AG20443 (cell line): ENCODE measurements at places on chromosomes 7 and 10.

DNA sequence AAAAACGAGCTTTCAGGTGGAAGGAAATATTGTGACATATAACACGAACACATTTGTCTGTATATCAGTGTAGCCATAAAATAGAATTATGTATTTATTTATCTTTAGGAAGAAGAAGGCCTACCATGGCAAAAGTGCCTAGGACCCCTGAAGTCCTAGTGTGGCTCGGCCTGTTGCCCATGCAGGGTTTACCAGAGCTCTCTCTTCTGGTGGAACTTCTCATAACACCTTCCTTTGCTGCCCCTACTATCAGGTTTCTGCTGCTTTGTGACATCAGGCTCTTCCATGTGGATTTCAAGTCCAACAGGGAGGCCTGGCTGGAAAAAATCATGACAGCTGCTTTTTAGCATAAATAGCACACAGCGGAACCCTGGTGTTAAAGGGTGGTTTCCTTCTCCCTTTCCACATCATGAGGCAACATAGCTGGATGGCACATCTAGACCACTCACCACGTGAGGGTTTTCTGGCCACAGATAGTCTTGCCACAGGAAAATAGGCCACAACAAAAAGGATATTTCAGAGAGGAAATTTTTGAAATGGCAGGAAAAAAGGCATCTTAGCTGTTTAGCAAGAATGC, 44.8 kb upstream of the ADO start:
- DNase-seq, result no peak

GRCh38 chr7:46603296-46603752, 682.3 kb upstream of the IGFBP3 start:
- no peak for DNase-seq

GRCh38 chr10:71462062-71462935, 65.6 kb downstream of the CDH23 start:
- DNase-seq, result no peak

DNA sequence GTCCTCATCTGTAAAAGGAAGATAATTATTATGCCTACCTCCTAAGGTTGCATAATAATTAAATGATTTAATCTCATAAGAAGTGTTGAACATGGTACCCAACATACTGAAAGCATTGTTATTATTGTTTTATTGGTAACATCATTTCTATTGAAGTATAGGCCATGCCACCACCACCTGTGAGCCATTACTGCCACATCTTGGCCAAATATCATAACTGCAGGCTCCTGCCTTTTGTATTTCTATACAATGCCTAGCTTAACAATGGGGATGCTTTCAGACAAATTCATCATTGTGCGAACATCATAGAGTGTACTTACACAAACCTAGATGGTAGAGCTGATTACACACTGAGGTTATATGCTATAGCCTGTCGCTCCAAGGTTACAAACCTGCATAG, 61.1 kb upstream of the NPSR1 start:
- peak; percentile 17 for DNase-seq

GRCh38 chr10:50614444-50615137, 9.2 kb downstream of the SGMS1 start:
- DNase-seq, result no peak

DNA sequence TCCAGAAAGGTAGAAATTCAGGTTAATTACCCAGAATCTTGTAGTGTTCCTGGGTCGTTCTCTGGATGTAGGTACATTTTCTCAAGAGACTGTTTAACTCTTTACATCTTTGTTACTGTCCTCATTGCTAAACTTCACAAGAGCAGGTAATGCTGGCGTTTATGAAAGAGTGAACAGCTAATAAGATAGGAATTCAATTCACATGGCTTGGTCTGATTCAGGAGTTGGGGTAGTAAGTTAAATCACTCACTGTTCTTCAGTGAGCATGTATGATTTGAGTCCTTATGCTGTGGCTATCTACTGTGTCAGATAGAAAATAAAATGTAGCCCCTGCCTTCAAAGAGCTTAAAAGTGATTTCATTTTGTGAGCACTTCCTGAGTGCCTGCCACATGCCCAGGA, 480.0 kb downstream of the LRMDA start:
- no peak for DNase-seq

DNA sequence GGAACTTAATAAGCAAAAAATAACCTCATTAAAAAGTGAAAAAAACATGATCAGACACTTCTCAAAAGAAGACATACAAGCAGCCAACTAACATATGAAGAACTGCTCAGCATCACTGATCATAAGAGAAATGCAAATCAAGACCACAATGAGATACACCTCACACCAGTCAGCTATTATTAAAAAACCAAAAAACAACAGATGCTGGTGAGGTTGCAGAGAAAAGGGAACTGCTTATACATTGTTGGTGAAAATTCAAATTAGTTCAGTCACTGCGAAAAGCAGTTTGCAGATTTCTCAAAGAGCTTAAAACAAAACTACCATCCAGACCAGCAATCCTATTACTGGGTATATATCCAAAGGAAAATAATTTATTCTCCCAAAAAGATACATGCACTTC, 513.3 kb downstream of the MDFIC start:
- DNase-seq, result no peak

DNA sequence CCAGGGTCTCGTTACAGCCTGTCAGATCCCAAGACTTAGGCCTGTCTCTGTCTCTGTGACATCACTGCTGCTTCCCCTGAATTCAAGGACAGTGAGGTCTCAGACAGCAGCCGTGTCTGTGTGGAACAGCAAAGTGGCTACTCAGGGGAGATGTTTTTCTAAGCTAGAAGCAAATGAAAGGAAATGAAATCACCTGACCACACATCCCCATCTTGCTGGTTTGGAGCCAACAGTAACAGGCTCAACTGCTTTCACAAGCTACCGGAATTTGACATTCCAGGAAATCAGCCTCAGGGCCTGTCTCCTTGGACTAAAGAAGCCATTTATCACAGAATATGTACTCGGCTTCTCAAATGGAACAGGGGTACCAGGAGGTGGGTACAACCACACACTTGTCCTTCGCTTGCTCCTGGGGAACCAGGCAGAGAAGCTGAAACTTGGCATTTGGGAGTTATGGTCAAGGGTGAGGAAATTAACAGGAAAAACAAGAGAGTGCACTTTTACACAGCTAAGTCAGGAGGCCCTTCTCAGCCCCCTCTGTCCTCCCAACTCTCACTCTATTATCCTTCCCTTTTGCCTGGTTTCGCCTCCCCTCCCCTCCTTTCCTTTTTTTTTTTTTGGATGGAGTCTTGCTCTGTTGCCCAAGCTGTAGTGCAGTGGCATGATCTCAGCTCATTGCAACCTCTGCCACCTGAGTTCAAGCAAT, 73.2 kb downstream of the SPDYE5 start:
- peak; percentile 84 for DNase-seq

DNA sequence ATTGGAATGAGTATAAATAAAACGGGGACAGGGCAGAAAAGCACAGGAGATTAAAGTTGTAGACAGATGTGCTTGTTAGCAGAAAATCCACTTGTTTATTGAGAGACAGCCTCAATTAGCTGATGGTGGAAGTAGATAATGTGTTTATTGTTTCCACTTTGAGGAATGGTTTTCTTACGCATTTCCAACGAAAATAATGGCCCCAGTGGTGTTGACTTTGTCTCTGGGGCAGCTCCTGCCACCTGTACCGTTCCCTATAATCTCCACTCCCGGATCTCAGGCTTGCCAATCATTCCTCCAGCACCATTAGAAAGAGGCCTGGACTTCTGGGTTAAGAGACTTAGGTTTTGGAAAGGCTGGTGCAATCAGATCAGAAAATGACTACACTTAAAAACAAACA, 638.7 kb downstream of the PARD3 start:
- DNase-seq, result no peak

DNA sequence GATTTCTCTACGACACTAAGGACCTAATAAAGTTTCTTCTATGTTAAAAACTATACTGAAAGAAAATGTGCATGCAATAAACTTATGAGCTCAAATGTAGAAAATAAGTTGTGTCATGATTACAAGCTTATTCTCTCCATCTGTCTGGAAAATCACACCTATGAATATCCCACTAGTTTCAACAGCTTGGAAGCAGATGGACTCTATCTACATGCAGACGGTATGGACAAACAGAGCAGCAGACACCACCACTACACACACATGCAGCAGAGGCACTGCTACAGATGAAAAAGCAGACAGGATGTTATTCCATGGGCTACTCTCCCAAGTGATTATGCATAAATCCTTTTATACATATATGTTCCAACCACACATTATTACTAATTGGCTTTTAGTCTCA, 123.4 kb upstream of the TARP start:
- no peak for DNase-seq

GRCh38 chr10:50552771-50553535, 70.8 kb downstream of the SGMS1 start:
- no peak for DNase-seq

- DNase-seq, result no peak
Measured at GRCh38 chr10:112384141-112384540, 10.2 kb downstream of the ACSL5 start.

DNA sequence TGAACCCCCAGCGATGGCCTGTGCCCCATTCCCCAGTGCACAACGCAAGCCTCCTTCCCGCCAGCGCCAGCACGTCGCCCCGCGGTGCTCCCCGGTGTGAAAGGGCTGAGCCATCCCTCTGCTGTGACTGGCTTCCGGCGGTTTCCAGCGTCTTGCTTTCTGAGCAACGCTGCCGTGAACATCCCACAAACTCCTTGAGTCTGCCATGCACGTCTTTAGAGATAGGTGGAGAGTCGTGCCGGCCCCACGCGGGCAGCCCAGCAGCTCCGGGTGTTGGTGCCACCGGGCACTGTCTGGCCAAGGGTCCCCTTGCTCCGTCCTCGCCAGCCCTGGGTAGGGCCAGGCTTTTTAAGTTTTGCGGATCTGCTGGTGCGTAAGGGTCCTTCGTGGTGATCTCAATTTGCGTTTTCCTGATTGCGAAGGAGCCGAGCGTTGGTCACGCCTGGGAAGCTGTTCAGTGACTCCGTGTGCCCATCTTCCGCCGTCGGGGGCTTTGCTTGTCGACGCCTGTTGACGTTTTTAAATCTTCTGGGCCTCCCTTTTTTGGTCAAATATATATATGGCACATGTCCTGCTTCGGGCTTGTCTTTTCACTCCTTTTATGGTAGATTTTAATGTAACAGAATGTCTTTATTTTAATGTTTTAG, 70.6 kb downstream of the FOXL3 start:
- no peak for DNase-seq

GRCh38 chr7:100208911-100209408, 10.8 kb upstream of the PVRIG start:
- no peak for DNase-seq

- peak; percentile 70 for DNase-seq
Measured at GRCh38 chr10:3048119-3049019, 19.0 kb upstream of the PFKP start.

DNA sequence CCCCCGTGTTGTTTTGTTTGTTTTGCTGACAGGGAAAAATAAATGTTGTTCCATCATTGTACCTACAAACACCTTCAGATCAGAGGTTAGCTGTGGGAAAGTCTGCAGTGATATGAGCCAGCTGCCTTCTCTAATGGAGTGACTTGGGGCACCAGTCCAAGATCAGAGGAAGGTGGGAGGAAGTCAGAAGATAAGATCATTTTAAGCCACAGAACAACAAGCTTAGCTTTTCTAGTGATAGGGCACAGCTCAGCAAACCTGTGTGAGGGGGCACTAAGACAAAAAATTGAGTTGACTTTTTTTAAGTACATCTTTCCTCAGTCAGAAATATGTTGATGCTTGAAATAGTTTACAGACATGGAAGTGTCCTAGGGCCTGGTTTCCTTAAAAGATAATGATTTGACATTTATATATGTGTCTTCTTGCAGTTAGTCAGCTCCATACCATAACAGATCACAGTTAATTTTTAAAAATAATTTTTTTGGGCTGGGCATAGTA, 240.3 kb upstream of the KAT6B start:
- DNase-seq, result no peak

DNA sequence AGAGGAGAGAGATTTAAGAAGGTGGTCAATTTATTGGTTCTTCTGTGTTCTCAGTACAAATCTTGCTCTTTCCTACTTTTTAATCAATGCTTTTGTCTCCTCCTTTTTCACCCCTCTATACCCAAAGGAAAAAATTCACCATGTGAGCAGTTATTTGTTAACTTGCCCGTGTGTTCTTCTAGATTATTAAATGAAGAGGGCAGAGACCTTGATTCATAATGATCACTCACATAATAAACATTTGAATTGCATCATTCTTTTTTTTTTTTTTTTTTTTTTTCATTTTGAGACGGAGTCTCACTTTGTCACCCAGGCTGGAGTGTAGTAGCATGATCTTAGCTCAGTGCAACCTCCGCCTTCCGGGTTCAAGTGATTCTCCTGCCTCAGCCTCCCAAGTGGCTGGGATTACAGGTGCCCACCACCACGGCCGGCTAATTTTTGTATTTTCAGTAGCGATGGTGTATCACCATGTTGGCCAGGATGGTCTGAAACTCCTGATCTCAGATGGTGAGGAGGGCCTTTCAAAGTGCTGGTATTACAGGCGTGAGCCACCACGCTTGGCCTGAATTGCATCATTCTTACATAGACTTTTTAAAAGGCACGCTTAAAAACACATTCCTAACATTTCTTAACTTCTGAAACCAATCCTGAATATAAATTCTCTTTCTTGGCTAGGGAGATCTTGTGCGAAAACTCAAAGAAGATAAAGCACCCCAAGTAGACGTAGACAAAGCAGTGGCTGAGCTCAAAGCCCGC, 3.6 kb downstream of the GARS1 start:
- no peak for DNase-seq

- no peak for DNase-seq
Measured at GRCh38 chr7:97016381-97017191, 8.0 kb downstream of the DLX5 start.

DNA sequence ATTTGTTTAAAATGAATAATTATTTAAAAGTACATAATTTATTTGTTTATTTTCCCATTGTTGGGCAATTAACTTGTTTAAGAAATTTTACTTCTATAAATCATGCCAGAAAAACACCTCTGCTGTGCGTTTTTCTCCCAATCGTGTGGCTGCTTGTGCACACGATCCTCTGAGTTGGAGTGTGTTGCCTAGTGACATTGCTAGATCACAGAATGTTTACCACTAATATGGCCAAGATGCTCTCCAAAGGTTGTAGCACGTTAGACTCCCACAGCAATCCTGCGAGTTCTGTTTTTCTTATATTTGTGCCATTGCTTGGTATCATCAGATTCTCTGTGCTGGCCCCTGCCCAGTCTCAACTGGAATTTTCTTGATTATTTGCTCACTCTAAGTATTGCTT, 207.1 kb upstream of the ADCY1 start:
- no peak for DNase-seq

- no peak for DNase-seq
Measured at GRCh38 chr7:57651006-57651405, 201.0 kb downstream of the ZNF716 start.

- DNase-seq, result no peak
Measured at GRCh38 chr10:74799721-74800221, 26.6 kb upstream of the KAT6B start.

GRCh38 chr7:151279868-151280267, 31.4 kb upstream of the SMARCD3 start:
- DNase-seq, result no peak
